CMK (cell line): ENCODE measurements at places on chromosomes 2 and 18.
A peak's percentile ranks its signal among the peaks of the same experiment; 100 is the strongest.

DNA sequence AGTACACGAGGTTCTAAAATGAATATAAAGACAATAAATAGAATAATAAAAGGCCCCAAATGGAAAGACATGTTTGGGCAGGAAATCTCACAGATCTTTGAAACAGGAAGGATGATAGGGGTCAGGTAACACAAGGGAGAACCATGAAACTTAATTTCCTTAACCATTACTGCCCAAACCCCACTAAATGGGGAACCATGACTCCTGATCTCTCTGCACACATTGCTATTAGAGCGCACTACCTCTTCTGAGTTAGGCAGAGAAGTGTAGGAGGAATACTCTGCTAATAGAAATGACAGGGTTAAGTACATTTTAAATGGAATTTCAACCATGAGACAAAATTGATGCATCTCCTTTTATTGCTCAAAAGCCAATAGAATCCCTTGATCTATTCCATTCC, 213.7 kb upstream of the SETBP1 start:
- DNase-seq, result no peak

- DNase-seq, result no peak
These were observed 307.8 kb downstream of the MTX2 start for GRCh38 chr2:176577054-176577453.

GRCh38 chr2:236684504-236685256, 115.1 kb downstream of the ACKR3 start:
- no peak for DNase-seq

DNA sequence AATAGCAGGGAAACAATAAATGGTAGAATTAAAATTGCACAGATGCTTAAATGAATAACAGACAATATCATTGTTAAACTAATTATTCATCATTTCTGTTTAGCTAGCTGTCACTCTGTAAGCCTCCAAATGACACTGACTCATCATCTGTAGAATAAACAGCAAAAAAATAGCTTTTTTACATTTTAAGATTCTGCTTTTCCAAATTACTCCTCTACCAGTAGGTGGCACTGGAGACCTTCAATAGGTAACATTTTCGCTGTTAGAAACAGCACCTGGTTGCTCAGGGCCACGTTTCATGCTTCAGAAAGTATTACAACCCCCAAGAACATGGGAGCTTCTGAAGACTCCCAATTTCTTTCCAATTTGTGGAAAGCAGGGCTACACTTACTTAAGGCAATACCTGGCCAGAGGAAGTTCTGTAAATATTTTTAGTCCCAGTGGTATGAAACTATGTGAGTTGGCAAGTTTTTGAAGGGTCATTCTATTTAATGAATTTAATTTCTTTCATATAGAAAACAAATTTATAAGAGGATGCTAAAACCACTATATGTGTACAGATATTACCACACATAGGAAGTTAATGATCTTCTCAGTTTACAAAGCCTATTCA, 45.4 kb downstream of the TTN start:
- no peak for DNase-seq

GRCh38 chr2:10863837-10864236, 47.9 kb upstream of the KCNF1 start:
- DNase-seq, result peak; percentile 42

DNA sequence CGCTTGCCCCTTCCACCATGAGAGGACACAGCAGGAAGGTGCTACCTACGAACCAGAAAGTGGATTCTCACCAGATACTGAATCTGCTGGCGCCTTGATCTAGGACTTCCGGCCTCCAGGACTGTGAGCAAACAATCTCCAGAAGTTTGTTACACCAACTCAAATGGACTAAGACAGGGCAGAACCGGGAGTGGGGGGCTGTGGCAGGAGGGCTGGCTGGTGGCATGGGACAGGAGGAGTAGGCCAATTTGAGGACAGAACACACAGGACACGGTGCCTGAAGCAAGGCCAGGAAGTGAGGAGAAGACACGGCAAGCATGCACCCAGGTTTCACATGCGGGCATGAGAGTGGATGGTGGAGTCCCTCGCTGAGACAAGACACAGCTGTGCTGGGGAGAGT, 40.1 kb downstream of the CRACDL start:
- DNase-seq, result no peak

DNA sequence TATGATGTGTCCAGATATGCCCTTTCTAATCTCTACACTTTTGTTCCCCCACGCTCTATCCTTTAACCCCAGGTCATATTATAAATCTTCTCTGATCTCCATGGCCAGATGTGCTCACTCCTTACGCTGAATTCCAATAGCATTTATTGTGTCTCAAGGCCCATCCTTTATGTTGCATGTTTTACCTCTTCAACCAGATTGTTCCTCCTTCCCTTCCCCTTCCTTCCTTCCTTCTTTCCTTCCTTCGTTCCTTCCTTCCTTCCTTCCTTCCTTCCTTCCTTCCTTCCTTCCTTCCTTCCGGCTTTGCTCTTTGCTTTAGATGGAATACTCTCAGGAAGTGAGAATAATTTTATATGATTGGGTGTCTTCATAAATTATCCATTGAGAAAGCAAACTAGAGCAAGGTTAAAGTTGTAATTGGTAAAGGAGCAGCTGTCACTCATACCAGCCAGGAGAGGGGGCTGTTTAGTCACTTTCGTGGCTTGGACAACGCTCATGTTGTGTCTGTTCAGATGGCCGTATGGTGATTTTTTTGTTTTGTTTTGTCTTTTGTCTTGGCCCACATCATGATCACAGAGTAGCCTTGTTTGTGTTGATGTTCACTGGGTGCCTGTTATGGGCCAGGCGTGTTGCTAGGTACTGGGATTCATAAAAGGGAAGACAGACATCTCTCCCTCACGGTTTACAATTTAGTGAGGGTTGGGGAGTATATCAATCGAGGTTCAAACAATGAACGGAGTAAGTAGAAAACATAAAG, 68.0 kb downstream of the DAW1 start:
- DNase-seq, result peak; percentile 1

DNA sequence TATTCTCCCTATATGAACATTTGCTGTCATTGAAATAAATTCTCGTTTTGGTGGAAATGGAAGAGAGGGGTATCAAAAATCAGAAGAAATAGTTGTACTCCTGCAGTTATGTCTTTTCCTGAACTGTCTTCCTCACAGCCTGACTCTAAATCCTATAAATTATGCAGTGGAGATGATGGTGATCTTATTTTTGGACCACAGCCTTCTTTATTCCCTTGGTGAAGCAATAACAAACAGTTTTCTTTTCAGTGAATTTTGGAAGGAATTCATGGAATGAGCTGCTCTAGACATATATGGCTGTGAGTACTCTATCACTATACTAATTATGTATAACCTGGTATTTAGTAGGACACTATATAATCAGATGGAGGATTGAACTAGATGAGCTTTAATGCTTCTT, 1.7 kb upstream of the SLC25A12 start:
- DNase-seq, result no peak
